ENCODE measurements at places on chromosomes 4 and X.

DNA sequence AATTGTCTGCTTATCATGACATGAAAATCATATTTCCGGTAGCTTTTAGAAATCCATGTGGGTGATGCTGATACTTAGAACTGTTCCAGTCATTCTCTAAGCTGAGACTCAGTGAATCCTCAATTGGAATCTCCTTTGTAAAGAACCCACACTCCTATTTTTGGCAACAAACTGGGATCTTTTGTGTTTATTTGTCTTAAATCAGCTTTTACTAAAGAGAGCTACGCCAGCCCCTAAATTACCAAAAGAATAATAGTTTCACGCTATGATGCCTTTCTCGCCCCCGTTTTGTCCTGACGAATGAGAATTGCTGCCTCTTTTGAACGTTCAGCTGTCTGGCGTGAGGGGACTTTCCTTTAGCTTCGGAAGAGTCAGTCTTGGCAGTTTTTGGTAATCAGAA, 195.9 kb downstream of the SHOX start:
- no peak for DNase-seq

GRCh38 chr4:15636818-15637217, 18.3 kb downstream of the FBXL5 start:
- no peak for DNase-seq

DNA sequence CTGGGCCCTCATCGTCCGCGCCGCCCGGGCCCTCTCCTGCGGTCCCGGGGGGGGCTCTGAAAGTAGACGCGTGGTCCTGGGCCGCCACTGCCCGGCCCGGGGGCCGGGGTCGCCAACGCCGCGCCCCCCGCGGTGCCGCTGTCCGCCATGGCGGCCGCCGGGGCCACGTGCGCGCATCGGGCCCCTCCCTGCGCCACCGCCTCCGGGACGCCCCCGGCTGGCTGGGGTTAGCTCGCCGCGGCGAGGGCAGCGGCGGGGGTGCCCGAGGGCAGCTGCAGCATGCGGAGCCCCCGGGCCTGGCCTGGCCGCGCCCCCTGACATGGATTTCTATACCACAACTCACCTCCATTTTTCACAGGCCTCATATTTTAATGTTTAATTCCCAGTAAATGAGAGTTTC, 61.8 kb downstream of the ELF2 start:
- no peak for DNase-seq

- peak; percentile 78 for DNase-seq
Observed at GRCh38 chrX:153763989-153764755, at the start of gene PLXNB3. Gene PLXNB3, plus strand, starts transcription at chrX:153764249. Its CDS starts 1,287 bp downstream, at chrX:153765536.

Measured in hematopoietic multipotent progenitor cell treated with erythropoietin and hydrocortisone succinate and interleukin-3 and kit ligand, for 8 days (in vitro differentiated cells).